ENCODE measurements at places on chromosomes 2 and 18.
A peak's percentile ranks its signal among the peaks of the same experiment; 100 is the strongest.

- no peak for DNase-seq
Measured at GRCh38 chr2:14330884-14331283, 301.6 kb upstream of the LRATD1 start.

- DNase-seq, result no peak
Measured at GRCh38 chr2:136242687-136243277, 124.8 kb upstream of the CXCR4 start.

- DNase-seq, result no peak
Measured at GRCh38 chr2:189297446-189297845, 117.9 kb upstream of the COL5A2 start.

- DNase-seq, result no peak
Measured at GRCh38 chr18:5966514-5966913, 71.2 kb upstream of the TMEM200C start.

- peak; percentile 61 for DNase-seq
Measured at GRCh38 chr2:219045937-219046550, 4.7 kb upstream of the CFAP65 start.

GRCh38 chr2:235106874-235107639 lies 155.2 kb downstream of the SH3BP4 start:
- DNase-seq, result peak; percentile 30

DNA sequence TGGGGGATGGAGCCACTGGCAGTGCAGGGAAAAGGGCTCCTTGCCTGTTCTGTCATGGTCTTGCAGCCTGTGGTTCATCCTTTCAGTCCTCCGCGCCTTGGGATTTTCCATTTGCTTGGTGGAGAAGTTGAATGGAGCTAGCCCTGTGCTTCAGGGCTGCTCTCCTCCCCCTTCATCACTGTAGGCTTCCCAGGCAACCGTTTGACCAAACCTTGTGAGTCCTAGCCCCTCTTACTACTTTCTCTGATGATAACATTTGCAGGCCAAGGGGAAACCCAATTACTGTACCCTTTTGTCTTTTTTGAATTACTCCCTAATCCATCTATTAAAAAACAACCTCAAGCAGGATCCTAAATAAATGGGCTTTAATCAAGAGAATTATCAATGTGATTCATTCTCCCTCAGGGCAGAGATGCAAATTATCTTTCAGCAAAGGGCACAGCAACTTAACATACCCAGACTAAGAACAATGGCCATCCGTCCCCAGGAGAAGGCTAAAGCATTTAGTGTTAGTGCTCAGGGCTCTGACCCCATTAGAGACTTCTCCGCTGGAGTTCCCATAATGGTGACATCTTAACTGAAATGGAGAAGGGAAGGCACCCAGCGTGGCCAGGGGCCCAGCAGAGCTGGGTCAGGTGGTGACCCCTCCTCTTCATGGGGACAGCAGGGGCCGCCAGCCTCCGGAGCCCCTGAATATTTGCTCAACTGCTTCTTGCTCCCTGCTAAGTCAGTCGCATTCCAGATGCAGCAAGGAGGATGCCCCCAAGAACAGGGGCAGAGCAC lies 40.7 kb downstream of the RHOB start:
- no peak for DNase-seq

- DNase-seq, result no peak
Measured at GRCh38 chr2:219470429-219470828, 28.3 kb upstream of the GMPPA start.

- DNase-seq, result no peak
Measured at GRCh38 chr2:105321875-105322646, 7.5 kb downstream of the TGFBRAP1 start.

- DNase-seq, result no peak
Measured at GRCh38 chr2:31534636-31535035, 46.1 kb downstream of the SRD5A2 start.

DNA sequence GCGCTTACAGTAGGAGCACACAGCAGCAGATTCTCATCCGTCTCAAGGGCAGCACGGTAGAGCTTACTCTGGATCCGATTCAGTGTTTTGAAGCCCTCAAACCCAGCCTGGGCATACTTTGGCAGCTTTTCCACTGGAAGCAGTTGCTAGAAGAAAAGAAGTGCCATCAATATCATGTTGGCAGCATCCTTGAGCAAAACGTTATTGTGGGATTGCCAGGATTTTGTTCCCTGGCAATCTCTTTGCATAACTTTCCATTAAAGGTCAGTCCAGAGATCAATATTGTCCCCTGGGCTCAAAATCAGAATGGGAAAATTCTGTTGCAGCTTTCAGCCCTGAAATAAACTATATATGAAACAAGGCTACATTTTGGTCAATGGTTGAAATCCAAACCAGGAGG lies 8.4 kb downstream of the SNRNP200 start:
- no peak for DNase-seq

GRCh38 chr18:21958707-21959450 lies 210.5 kb upstream of the GATA6 start:
- no peak for DNase-seq

DNA sequence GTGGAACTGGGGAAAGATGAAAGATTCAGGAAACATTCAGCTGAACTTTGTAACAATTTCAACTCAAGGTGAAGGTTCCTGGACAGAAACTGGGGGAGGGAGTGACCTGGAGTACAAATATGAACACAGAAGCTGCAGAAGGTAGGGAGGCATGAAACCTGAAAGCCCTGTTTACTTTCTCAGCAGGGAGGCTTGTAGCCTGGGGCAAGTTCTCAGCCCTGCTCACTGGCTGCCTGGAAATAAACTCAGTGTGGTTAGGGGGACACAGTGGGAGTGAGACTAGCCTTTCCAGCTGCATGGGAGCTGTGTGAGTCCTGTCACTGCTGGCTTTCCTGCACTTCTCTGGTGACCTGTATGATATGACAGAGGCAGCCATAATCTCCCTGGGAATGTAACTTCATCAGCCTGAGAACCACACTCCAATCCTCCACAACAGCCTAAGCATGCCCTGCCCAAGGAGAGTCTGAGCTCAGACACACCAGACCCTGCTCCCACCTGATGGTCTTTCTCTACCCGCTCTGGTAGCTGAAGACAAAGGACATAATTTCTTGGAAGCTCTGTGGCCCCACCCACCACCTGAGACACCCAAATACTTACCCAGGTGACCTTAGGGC lies 77.0 kb downstream of the ZSWIM2 start:
- DNase-seq, result no peak

- no peak for DNase-seq
Measured at GRCh38 chr2:120352696-120353590, 7.0 kb downstream of the INHBB start.

DNA sequence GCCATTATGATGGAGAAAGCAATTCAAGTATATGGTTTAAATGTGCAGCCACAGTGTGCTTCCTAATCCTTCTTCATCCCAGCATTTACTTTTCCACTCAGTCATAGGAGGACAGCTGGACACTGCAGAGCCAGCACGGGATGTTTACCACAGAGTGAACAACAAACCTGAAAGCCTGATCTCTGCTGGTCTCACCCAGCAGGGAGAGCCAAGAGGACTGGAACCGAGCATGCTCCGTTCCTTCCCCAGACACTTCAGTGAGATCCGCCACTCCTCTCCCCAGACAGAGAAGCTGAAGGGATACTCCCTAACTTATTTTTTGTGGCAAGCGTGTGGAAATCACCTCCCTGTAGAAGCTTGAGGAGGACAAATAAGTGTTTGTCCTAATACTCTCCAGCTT lies 23.2 kb upstream of the GORASP2 start:
- DNase-seq, result no peak

- DNase-seq, result no peak
Measured at GRCh38 chr2:42906557-42907411, 114.4 kb upstream of the HAAO start.

DNA sequence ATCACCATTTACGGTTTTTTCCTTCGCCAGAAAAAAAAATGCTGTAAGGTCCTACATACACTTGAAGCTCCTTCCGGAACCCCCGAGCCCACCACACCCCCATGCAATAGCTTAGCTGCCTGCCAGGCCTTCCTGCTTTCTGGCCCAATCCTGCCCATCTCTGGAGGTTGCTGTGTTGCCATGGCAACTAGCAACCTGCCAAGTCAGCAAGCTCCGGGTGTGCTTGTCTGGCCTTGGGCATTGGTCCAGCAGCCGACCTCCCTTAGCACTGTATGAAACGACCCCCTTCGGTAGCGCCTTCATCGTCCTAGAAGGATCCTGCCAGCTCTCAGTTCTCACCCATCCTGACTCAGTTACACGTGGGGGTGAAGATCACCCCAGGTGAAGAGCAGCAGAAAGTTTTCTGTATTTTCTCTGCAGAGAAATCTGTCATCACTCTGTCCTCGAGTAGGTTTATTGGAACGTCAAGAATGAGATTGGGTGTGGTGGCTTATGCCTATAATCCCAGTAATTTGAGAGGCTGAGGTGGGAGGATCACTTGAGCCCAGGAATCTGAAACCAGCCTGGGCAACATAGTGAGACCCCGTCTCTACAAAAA lies 47.4 kb upstream of the MTCL1 start:
- DNase-seq, result no peak

GRCh38 chr2:207251022-207251421 lies 85.3 kb upstream of the KLF7 start:
- DNase-seq, result no peak

- no peak for DNase-seq
Measured at GRCh38 chr2:64501946-64502345, 22.2 kb upstream of the AFTPH start.

DNA sequence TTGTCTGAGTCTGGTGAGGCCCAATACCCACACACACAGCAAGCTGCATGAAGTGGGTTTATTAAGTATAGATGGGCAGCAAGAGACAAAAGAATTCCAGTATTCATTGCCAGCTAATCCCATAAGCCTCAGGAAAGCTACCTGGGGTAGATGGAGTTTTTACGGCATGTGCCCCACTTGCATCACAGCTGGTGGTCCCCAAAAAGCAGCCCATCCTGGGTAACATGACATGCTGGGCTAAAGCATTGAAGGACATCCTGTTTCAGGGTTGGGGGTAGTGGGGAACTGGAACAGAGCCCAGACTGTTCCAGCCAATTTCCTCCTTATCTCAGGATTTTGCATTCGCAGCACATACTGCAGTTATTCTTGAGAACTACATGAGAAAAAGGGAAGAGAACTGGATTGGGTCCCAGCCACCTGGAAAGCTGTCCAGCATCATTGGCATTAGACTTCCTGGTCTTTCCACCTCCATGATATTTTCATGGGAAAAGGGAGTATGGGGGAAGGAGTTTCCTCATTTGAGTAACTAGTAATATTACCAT lies 240.1 kb upstream of the MMADHC start:
- no peak for DNase-seq

DNA sequence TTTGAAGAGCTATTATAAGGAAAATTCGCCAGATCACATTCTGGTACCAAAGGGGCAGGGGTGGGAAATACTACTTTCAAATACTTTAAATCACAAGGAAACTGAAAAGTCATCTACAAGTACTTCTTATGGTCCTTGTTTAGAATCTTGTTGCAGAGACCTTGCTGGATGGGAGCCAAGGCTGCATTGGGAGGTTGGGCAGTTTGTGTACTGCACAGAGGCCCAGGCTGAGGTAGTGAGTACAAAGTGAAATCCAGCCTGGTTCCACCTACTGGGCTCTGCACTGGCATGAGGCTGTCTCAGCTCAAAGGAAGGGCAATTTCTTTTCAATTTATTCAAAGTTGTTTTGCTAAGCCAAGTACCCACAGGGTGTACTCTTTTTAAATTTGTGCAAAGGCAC lies 140.3 kb upstream of the DLX2 start:
- no peak for DNase-seq

- no peak for DNase-seq
Measured at GRCh38 chr2:157245846-157246764, 11.4 kb upstream of the GALNT5 start.

DNA sequence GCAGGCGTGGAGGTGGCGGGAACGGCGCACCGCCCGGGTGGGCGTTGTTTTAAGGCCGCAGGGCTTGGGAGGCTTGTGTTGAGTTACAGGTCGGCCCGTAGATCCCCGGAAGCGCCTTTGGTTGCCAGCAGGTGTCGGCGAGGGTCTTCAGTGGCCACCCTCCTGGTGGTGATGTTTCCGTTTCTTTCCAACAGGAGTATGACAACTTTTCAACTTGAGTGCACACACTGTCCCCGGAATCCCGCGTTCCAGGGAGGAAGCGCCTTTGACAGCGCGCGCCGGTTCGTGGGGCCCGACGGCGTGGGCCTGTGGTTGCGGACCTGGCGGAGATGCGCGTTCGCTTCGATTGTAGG lies 1.0 kb upstream of the HDAC4 start:
- no peak for DNase-seq
